Skeletal muscle cell (primary cell): ENCODE measurements at places on chromosomes 2 and 18.
A peak's percentile ranks its signal among the peaks of the same experiment; 100 is the strongest.

DNA sequence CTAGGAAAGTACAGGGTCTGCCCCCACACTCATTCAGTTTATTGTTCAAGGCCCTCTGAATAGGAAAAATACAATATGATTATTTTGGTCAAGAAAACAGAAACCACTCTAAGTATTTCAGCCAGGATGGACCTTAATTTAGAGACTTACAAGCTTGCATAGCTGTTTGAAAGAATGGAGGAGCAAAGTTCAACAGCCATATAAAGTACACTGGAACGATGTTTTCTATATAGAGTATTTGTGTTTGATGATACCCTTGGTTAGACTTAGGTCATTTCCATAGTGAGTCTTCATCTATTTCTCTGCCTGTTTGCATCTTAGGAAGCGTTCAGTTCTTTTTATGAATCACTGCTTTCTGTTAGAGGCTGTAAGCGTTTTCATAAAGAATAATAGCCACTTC, 366.2 kb downstream of the NUP35 start:
- DNase-seq = no peak

DNA sequence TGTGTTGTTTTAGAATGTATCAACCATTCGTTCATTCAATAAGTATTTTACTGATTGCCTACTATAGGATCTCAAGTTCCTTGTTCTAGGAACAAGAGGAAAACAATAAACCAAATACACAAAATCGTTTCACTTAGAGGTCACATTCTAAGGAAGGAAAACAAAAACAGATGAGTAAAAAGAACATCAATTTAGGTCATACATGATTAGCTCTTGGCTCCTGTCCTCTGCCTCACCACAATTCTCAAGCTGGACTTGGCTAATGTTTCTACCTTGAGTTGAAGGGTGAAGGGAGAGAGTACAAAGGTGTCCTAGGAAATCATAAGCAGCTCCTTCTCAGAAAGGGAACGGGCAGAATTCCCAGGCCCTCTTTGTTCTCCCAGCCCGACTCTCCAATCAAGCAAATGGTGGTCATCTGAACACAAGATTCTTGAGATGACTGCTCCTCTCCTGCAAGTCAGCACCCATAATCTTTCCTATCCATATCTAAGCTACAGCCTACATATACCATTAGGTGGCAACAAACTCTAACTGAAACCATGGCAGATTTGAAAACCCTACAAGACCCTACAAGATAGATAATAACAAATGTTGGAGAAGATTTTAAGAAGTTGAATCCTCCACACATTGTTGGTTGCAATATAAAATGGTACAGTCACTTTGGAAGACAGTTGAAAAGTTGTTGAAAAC, 76.0 kb downstream of the CBLN2 start:
- DNase-seq = no peak

DNA sequence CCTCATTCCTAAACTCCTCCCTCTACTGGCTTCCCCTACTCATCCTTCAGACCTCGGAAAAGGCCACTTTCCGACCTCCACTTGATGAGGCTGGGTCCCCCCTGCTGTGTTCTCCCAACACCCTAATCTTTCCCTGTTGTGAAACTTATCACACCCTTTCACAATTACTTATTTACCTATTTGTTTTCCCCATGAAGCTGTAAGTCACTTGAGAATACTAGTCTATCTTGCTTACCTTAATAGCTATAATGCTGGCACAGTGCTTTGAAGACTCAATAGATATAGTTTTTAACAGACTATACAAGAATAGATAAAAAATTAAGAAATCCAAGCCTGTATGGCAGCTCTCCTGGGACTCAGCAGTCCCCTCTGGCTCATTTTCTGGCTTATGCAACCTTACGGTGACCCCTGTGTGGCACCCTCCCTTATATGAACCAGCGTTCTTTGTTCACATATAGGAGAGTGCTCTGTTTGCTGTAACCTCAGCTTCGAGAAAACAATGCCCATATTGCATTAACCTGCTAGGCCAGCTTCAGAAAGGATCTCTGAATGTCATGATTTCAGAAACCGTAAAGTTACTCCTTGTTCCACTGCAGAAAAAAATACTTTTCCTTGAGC, 220.4 kb upstream of the PKDCC start:
- DNase-seq = no peak

GRCh38 chr2:135667045-135667444, 74.6 kb upstream of the UBXN4 start:
- DNase-seq = no peak

GRCh38 chr2:23859983-23860382, 66.9 kb downstream of the ATAD2B start:
- DNase-seq = no peak

DNA sequence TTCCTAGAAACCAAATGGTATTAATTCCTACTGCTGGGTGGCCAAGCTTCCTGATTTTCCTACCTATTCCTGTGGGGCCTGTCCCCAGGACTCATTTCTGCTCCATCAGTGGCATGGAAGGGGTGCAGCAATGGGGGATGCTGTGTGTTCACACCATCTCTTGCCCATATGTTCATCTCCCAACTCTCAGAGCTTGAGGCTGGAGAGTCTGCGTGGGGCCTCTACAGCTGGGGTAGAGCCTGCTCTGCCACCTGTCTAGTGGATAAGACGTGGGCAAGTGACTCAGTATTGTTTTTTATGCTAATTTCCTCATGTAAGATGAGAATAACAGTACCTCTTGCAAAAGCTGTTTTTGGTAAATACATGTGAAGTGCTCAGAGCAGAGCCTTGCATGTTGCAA, 149.8 kb downstream of the ACTR3 start:
- DNase-seq = no peak

GRCh38 chr2:120653046-120653445, 82.6 kb upstream of the GLI2 start:
- DNase-seq = no peak

GRCh38 chr2:184316921-184317320, 281.4 kb upstream of the ZNF804A start:
- no peak for DNase-seq

- DNase-seq = peak; percentile 63
Observed at GRCh38 chr2:49251766-49252165, 97.5 kb upstream of the FSHR start.

DNA sequence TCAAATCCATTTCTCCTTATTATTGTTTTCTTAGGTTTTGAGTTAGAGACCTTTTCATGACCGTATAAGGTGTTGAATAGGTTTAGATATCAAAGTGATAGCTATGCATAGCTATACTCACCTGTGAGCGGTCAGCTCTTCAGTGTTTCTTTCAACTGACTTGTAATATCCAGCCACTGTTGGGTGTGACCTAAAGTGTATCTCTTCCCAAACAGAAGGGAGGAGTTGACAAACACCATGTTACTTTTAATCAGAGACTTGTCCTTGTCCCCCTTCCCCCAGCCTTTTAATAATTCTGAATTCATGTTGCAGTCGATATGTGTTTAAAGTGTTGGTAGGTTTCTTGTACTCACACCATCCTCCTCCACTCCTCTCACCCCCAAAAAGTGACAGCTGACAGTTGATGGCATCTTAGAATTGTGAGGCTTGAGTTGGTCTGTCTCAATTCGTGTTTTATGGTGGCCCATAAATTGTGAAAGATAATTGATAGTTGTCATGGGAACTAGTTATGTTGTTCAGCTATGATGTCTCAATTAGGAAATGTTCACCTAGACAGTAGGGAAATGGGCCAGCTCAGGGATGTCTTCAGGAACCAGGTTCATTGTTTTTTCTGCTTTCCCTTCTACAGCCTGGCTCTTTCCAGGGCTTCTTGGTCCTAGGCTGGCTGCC, 12.0 kb downstream of the NEDD4L start:
- DNase-seq = no peak

GRCh38 chr2:120014226-120014980, 1.5 kb downstream of the EPB41L5 start:
- DNase-seq = no peak

DNA sequence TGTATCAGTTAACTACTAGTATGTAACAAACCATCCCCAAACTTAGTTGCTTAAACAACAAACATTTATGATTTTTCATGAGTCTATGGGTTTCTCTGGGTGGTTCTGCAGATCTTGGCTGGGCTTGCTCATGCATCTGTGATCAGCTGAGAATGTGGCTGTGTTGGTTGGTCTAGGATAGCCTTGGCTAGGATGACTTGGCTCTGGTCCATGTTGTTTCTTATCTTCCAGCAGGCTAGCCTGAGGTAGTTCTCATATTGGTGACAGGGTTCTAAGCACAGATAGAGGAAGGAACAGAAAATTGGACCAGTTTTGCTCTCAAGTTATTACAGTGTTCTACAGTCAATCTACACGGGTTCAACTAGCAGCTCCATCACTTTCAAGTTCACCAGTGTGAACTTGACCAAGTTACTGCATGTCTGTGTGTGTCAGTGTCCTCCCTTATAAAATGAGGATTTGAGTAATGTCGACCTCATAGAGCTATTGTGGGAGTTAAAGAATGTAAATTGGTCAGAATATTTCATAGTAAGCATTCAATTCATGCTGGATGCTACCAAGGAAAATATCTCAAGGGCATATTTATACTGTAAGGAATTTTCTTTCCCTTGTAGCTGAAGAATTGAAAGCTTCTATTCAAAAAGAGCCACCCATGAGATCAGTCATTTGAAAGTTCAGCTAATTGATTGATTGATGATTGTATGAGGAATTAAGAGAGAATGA, 65.3 kb downstream of the MYO3B start:
- no peak for DNase-seq

DNA sequence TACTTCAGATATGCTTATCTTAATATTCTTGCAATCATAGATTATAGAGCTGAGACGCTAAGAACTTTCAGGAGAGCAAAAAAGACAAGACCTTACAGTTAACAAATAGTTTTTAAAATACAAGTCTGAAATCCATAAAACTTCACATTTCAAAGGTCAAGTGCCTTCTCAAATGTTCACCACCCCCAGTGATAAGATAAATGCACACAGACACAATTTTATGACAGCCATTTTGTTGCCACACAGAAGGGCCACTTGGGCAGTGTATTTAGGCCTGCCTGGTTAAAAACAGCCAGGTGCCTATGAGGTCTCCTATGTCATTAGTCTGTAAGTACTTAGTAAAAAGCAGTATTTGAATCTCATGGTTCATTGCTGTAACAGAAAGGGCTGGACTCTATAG, 8.1 kb upstream of the PSTPIP2 start:
- no peak for DNase-seq

GRCh38 chr2:58434692-58435091, 193.6 kb upstream of the FANCL start:
- no peak for DNase-seq

GRCh38 chr2:207670887-207671286, 40.6 kb upstream of the CCNYL1 start:
- DNase-seq = no peak

- DNase-seq = no peak
Observed at GRCh38 chr2:84033347-84033974, 425.6 kb downstream of the SUCLG1 start.

- no peak for DNase-seq
Observed at GRCh38 chr18:23992089-23992940, 22.2 kb upstream of the TTC39C start.

DNA sequence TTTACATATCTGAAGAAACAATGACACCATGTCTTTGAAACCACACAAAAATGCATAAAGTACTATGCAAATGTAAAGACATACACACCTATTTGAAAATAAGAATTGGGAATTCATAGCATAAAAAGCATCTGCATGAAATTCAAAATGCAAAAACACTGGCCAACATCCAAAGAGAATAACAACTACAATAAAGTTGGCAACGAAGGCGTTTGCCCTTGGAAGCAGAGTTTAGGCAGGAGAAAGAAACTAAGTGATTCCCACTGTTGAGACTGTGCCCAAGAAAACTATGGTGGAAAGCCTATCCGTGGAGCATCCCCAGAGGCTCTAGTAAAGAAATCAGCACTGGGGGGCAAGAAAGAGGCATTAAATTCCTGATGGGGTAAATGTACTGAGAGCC, 292.8 kb downstream of the RIT2 start:
- DNase-seq = no peak

GRCh38 chr2:56227811-56228210, 44.0 kb downstream of the CCDC85A start:
- peak; percentile 74 for DNase-seq

- DNase-seq = no peak
Observed at GRCh38 chr2:143835481-143835880, 684.4 kb downstream of the ZEB2 start.

DNA sequence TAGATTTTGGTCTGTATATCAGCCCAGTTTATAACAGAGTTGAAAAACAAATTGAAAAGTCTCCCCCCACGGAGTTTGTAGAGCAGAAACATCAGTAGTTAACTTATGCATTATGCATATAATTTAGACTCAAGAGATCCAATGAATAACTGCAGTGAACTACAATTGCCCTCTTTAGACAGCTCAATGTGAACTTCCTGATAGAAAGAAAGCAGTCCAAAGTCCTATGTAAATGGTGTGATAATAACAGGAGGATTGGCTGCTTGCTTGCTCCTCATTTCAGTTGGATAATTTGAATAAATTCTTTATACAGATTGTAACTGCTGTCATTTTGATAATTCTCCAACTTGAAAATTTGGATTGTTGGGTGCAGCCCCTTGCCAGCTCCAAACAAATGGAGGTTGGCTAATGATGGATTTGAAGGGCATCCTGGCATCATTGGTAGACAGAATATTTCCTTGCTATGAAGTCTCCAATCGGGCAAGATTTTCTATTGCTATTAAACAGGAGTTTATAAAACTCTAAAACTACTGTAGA, 297.1 kb downstream of the ASXL3 start:
- DNase-seq = no peak

DNA sequence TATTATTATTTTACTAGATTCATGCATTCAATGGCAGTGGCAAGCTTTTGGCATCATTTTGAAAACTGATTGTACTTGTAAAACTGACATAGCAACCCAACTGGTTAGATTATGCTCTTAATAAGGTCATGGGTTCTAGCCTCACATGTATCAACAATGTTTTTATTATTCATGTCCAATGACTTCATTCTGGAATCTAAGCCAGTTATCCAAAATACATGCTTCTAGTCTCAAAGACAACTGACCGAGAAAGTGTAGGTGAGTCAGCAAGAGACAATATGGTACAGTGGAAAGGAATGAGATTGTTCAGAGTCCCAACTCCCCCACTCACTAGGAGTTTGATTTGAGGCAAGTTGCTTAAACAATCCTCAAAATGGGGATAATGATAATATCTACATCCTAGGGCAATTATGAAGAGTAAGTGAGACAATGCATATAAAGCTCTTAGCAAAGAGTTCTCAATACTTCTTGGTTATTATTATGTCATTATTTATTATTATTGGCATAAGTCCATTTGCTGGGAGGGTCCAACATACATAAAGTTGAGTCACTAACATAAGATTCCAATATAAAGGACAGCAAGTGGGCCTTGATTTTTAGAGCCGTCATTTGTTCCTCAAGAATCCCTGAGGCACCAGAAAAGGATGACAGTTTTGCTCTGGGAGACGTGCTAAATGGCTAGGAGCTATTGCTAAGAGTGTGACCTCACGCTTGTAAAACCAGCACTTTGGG, 99.4 kb downstream of the NEB start:
- DNase-seq = no peak

DNA sequence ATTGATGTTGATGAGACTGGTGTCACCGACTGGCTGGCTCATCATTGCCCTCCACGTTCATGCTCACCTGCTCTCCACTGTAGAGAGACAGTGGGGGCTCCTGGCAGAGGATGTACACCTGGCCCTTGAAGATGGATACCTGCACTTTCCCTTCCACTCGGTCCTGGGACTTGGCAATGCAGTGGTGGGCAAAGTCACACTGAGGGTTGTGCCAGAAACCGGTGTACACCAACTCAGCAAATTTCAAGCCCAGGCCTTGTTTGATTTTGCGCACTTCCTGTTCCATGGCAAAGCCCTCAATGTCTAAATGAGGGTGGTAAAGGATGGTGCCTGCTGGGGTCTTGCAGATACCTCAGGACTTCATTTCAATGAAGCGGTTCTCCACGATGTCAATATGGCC, 32.5 kb downstream of the GEMIN6 start:
- no peak for DNase-seq

GRCh38 chr2:144693179-144693578, 173.3 kb upstream of the ZEB2 start:
- no peak for DNase-seq
